ENCODE measurements at places on chromosomes 5 and 9.

DNA sequence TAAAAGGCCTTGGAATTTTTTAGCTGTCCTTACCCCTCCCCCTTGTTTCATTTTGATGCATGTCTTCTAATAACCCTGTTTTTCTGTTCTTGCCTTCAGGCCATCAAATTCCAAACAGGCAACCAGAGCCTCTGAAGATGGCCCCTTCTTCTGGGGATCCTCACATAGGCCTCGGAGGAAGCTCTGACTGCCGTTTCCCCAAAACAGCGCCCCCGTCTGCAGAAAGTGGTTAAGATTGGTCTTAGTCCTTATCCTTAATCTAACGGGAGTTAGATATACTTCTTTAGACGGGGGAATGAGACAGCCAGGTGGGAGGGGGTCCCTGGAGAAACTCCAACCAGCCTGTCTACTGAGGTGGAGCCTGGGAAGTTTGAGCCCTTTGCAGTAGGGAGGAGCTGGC is 226.3 kb upstream of the ZNF608 start:
- no peak for DNase-seq

- no peak for DNase-seq
These were observed 44.4 kb downstream of the CAST start for GRCh38 chr5:96706433-96707111.

- DNase-seq: no peak
These were observed 510.2 kb downstream of the PRELID2 start for GRCh38 chr5:145324767-145325479.

- no peak for DNase-seq
These were observed 35.2 kb upstream of the ADAMTS2 start for GRCh38 chr5:179380211-179381035.

- DNase-seq: no peak
These were observed 9.0 kb downstream of the IL33 start for GRCh38 chr9:6224393-6225154.

DNA sequence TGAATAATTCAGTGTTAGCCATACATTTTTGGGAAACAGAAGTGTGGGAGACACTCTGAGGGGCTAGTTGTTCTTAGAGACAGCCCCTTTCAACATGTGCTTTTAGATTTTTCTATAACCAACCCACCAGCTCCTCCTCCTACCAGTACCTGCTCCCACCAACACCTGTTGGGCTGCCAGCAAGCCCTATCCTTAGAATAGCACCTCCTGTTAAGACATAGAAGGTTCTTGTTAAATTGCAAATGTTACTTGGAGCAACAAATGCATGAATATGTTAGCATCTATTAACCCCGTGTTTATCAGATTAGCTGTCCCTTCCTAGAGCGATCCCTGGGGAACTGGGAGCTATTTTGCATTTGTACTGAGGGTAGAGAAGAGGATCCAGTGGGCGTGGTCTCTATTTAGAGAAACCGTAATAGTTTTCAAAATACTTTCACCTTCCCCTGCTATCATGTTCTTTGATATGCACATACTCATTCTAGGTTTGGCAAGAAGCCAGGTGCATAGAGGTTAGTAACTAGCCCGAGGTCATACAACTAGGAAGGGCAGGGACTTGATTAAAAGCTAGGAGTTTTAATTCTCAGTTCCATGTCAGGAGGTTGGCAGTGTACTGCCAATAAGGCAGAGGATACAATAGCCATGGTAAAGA is 334.4 kb downstream of the KCTD16 start:
- no peak for DNase-seq

DNA sequence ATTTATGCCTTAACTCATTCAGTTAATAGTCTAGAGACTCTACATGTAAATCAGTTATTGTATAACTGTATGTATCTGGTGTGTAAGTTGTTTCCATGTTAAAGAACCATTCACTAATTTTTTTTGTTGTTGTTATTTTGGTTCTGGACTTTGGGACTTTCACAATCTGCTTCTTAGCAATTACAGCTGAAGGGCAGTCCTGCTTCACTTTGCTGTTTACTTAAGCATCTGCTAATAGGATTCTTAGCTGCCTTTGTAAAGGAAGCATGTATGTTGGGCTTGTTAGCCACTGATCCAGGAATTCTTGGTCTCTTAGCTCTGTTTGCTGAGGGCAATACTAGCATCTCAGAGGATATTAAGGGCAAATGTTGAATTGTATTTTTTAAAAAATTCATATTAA is 97.0 kb downstream of the FOCAD start:
- DNase-seq: no peak

- no peak for DNase-seq
These were observed 16.6 kb downstream of the PTGR1 start for GRCh38 chr9:111582888-111583287.

GRCh38 chr5:16791036-16791705 is 144.9 kb downstream of the MYO10 start:
- DNase-seq: no peak

DNA sequence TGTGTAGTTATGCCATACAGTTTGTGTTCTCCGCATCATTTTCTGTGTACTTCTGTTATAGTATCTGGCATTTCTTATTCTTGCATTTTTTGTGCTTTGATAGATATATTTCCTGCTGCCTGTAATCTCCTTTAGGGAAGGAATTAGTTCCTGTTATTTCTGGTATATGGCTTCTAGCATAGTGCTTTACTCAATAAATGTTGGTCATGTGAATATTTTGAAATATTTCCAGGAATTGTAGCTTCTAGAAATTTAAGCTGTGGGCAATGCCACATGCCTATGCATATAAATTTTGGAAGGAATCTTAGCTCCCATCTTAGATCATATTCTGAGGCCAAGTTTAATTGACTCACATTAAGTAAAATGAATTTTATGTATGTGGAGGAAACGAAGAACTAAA is 11.5 kb upstream of the PRRC1 start:
- DNase-seq: no peak

- no peak for DNase-seq
These were observed 76.7 kb downstream of the SVEP1 start for GRCh38 chr9:110502842-110503241.

GRCh38 chr9:93308676-93309075 is 124.7 kb downstream of the WNK2 start:
- DNase-seq: peak; percentile 75

DNA sequence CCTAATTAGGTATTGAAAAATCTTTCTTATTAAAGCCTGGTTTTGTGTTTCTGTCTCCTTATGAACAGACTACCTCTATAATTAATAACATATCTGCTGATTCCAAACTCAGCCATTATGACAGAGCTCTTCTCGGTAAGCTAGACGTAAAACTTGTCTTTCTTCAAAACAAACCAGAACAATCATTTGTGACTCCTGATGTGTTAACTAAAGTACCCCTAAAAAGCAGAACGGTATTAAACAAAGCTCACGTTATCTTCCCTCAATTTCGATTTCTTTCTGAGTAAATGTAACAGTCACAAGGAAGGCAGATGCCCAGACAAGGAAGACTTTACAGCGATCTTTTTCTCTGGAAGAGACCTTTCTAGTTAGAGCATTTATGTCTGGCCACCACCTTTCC is 1.8 kb downstream of the SEMA5A start:
- no peak for DNase-seq

DNA sequence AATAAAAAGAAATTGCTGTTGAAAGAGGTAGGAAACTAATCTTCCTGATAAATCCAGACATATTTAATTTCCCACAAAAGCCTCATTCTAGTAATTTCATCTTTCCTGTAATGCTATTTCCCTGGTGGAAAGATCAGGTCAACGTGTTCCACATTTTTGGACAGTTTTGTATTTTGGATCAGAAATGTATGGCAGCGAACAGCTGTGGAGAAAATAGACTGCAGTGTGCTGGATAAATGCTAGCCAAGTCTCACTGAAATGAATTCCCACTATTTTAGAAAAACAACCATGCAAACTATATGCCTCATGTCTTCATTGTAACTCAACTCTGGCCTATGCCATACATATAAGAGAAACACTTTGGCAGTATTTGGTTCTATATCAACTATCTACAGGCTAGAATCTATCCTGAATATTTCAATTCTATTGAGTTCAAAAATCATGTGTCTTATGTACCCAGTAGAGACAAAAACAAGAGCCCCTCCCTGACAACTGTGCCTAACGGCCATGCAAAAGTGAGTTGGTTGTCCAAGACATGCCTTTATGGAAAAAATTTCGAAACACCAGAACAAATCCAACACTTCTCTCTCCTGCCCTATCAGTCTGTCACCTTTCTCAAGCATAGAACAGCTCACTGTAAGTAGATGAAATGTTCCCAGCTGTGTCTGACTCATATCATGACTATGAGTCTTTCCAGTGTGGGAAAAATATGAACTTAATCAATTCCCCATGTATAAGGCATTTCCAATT is 191.3 kb upstream of the NREP start:
- DNase-seq: no peak
